Activated CD4-positive, alpha-beta memory T cell treated with anti-CD3 and anti-CD28 coated beads, Interleukin-2, amount 10 ng/mL, durations not matched to agents 7 days and 5 days (primary cell): ENCODE measurements at places on chromosomes 5 and 9. TPM values are rescaled to one million over a fixed set of nuclear protein-coding genes. Genes with fewer than 3 reads are reported as not detected.

- H3K27ac ChIP-seq = no peak overlapping the region
- H3K27me3 ChIP-seq = no peaks in the 10 kb centered on the region
- no peak for DNase-seq
- peaks cover 50% of the 10 kb centered on the region for H3K36me3 ChIP-seq
- no peak overlapping the region for H3K4me3 ChIP-seq
Observed at GRCh38 chr9:123011878-123012528, 21.5 kb upstream of the GPR21 start.

GRCh38 chr9:127746959-127747569 lies 12.0 kb upstream of the TOR2A start:
- peaks cover 71% of the 10 kb centered on the region for H3K36me3 ChIP-seq
- no peak overlapping the region for H3K4me3 ChIP-seq
- no peaks in the 10 kb centered on the region for H3K27me3 ChIP-seq
- peaks cover 5% of the 10 kb centered on the region for H3K4me1 ChIP-seq

DNA sequence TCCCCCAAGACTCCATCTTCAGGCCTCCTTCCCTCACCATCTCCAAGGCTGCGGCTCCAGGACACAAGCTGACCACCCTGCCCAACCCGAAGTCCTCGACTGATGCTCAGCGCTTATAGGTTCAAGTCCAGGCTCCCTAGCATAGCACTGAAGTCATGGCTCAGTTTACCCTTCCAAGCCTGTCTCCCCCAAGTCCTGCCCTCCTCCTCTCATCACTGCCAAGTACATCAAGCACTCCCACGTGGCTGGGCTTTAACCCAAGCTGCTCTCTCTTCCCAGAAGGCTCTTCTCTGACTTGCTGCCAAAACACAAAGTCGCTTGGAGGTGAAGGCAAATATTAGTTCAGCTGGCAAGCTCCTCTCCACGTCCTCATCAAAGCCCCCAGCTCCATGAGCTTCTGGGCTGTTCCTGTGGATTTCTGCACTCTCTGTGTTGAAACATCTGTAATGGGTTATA lies 22.1 kb upstream of the MARCHF6 start:
- DNase-seq = no peak
- no peak overlapping the region for H3K27ac ChIP-seq
- H3K27me3 ChIP-seq = peaks cover 48% of the 10 kb centered on the region
- H3K4me1 ChIP-seq = peaks cover 8% of the 10 kb centered on the region
- H3K36me3 ChIP-seq = no peaks in the 10 kb centered on the region

DNA sequence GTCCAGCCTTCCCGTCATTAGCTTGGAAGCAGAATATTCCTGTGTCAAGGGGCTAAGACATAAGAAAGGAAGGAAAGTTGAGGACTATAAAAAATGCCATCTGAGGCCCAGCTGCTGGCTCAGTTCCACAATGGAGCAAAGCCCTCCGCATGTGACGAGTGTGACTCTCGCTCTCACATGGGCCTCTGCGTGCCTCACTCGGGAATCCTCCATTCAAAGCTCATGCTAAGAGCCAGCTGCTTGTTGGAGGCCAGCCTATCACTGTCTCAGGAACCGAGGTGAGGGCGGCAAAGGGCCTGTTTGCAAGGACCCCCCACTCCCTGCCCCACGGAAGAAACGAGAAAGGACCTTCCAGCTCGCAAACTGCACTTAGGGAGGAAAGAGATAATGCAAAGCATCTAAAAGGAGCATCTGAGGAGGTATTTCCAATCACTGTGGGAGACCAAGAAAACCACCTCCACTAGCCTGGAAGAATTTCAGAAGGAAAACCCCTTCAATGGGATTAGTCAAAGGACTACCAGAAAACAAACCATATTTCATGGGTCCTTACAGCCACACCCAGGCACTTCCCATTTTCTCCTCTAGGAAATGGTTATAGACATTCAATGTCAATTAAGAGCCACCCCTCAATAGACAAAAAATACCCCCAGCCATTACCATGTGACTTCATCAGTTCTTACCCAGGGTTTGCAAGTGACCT lies 95.3 kb downstream of the PRRT1B start:
- no peak for DNase-seq
- H3K27ac ChIP-seq = peak overlapping the region; percentile 61
- H3K4me1 ChIP-seq = peaks cover 60% of the 10 kb centered on the region
- no peaks in the 10 kb centered on the region for H3K27me3 ChIP-seq

- H3K36me3 ChIP-seq = peaks cover 39% of the 10 kb centered on the region
- DNase-seq = no peak
- no peaks in the 10 kb centered on the region for H3K27me3 ChIP-seq
- no peak overlapping the region for H3K4me3 ChIP-seq
- peaks cover 15% of the 10 kb centered on the region for H3K4me1 ChIP-seq
- no peak overlapping the region for H3K27ac ChIP-seq
Observed at GRCh38 chr9:33112094-33112493, 35.6 kb upstream of the SMU1 start.

GRCh38 chr9:92426501-92427145 lies 2.4 kb upstream of the OMD start:
- H3K27ac ChIP-seq = no peak overlapping the region
- no peak overlapping the region for H3K4me3 ChIP-seq
- H3K36me3 ChIP-seq = no peaks in the 10 kb centered on the region
- no peaks in the 10 kb centered on the region for H3K27me3 ChIP-seq

DNA sequence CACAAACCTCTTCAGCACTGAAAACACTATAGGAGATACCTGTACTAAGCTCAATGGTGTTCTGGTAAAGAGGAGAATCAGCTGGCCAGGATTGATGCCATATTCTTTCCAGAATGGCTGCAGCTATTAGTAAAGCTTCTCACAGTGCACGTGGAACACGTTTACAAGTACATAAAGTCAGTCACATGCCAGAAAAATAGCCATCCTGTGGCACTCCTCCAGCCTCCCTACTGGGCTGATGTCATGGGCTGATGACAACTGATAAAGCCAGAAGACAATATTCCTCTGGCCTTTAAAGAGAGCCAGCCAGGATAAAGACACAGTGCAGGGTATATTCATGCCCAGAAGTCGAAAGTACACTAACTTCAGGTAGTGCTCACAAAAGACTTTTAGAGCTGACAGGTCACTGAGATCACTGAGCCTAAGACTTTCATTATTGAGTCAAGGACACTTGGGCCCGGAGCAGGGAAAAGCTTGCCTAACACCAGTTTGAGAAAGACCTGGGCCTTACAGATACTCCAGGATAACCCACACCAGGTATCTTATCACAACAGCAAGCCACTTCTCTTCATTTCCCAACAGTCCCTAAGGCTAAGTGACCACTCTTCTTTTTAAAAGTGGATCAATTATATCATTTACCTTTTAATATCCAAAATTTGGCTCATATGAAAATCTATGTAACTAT lies 29.4 kb downstream of the ABITRAM start:
- no peaks in the 10 kb centered on the region for H3K36me3 ChIP-seq
- H3K4me3 ChIP-seq = no peak overlapping the region
- no peak for DNase-seq
- no peaks in the 10 kb centered on the region for H3K4me1 ChIP-seq

GRCh38 chr9:96615411-96615810 lies 4.2 kb downstream of the CDC14B start:
- H3K36me3 ChIP-seq = no peaks in the 10 kb centered on the region
- H3K4me3 ChIP-seq = no peak overlapping the region
- no peak overlapping the region for H3K27ac ChIP-seq
- peaks cover 4% of the 10 kb centered on the region for H3K4me1 ChIP-seq
- DNase-seq = no peak
- H3K27me3 ChIP-seq = peaks cover 58% of the 10 kb centered on the region

DNA sequence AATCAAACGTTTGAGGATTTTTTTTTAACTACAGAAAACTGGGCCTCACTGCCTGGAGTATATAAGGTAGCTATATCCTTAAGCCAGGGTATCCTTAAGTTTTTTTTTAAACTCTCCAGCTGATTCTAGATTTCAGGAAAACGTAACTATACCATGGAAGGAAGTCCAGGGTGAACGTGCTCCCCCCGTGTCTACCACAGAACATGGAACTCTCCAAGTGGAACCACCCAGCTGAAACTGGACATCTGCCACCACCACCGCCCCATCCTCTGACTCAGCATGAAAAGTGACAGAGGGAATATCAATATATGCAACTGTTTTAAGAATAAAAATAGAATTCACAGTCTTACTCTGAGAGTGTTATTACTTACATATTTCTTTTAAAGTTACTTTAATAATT lies 61.3 kb downstream of the DROSHA start:
- H3K27ac ChIP-seq = no peak overlapping the region
- no peaks in the 10 kb centered on the region for H3K4me1 ChIP-seq
- H3K36me3 ChIP-seq = peaks cover 60% of the 10 kb centered on the region
- DNase-seq = no peak
- H3K4me3 ChIP-seq = no peak overlapping the region

GRCh38 chr5:39116344-39117170 lies 42.4 kb upstream of the RICTOR start:
- no peak for DNase-seq
- no peaks in the 10 kb centered on the region for H3K27me3 ChIP-seq
- H3K4me3 ChIP-seq = no peak overlapping the region
- no peak overlapping the region for H3K27ac ChIP-seq
- peaks cover 27% of the 10 kb centered on the region for H3K4me1 ChIP-seq
- peaks cover 70% of the 10 kb centered on the region for H3K36me3 ChIP-seq

DNA sequence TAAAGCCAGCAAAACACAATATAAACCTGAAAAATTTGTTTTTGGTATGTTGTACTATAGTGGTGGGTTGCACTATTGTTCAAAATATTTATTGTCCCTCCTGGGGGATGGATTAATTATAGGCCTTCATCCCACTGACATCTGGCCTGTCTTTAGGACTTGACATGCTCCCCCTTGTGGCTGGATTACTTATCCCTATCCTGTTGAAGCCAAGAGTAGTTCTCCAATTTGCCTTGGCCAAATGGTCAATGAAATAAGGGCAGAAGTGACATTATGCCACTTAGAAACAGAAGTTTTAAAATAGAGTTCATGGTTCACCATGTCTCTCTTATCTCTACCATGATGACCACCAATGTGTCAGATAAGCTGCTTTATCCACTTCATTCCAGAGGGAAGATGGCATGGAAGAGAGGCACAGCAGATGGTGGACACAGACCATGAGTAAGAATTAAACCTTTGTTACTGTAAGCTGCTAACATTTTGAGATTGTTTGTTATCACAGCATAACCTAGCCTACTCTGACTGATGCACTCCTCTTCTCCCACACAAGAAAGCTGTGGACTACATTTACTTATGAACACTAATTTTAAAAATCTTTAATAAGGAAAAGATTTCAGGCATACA lies 29.2 kb upstream of the ARHGEF28 start:
- no peak for DNase-seq
- no peaks in the 10 kb centered on the region for H3K36me3 ChIP-seq
- no peaks in the 10 kb centered on the region for H3K4me1 ChIP-seq
- no peak overlapping the region for H3K4me3 ChIP-seq
- H3K27ac ChIP-seq = no peak overlapping the region
- peaks cover 10% of the 10 kb centered on the region for H3K27me3 ChIP-seq

DNA sequence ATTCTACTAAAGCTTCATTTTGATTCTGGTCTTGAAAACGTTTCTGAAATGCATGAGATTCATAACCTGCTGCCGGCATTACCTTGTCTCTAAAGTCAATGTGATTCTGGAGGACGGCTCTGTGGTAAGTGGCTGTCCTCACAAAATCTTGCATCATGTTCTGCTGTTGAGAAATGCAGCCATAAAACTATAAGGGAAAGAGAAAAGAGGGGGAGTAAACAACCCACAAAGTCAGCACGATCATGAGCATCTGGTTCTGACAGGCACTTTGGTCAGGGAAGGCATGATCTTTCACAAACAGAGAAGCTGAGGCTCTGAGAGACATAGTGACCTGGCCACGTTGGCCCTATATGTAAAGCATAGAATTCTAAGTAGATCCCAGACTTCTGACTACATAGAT lies 168.9 kb upstream of the PUM3 start:
- no peak overlapping the region for H3K27ac ChIP-seq
- no peak overlapping the region for H3K4me3 ChIP-seq
- H3K4me1 ChIP-seq = no peaks in the 10 kb centered on the region
- no peaks in the 10 kb centered on the region for H3K27me3 ChIP-seq
- DNase-seq = no peak

- no peak overlapping the region for H3K4me3 ChIP-seq
- H3K27me3 ChIP-seq = peaks cover 7% of the 10 kb centered on the region
- DNase-seq = no peak
- H3K27ac ChIP-seq = no peak overlapping the region
- H3K4me1 ChIP-seq = peaks cover 2% of the 10 kb centered on the region
Observed at GRCh38 chr5:174794931-174795672, 70.7 kb downstream of the MSX2 start.

DNA sequence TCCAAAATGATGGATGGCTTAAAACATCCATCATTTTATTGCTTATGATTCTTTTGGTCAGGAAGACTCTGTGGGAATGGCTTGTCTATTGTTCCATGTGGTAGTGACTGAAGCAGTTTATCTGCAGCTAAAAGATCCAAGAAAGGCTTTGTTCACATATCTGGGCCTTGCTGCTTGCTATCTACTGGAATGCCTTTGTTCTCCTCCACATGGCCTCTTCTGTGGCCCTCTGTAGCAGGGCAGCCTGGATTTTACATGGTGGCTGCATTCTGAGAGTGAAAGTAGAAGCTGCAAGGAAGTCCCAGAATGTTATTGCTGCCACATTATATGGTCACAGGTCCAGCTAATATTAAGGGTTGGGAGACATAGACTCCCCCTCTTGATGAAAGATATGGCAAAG lies 35.1 kb downstream of the DMXL1 start:
- DNase-seq = no peak
- no peak overlapping the region for H3K27ac ChIP-seq
- H3K27me3 ChIP-seq = no peaks in the 10 kb centered on the region
- H3K4me3 ChIP-seq = no peak overlapping the region
- no peaks in the 10 kb centered on the region for H3K4me1 ChIP-seq

DNA sequence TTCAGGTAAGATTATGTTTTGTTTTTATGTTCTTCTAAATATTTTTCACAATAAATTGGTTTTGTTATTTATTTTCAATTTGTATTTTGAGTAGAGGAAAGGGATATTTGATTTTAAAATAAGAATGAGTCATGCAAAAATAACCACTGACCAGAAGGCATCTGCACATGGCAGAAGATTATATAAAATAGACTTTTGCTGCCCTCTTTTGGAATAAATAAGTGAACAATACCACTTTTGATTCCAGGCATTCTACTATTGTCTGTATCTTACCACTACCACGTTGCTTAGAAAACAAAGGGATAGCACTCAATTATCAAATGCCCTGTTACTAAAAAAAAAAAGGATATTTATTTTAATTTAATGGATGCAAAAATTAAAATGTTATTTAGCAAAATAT lies 227.3 kb upstream of the ITGA1 start:
- H3K27me3 ChIP-seq = peaks cover 7% of the 10 kb centered on the region
- no peaks in the 10 kb centered on the region for H3K4me1 ChIP-seq
- H3K4me3 ChIP-seq = no peak overlapping the region
- H3K36me3 ChIP-seq = no peaks in the 10 kb centered on the region

SPAG8 gene
- total RNA-seq = 2.2 TPM

DRD1 gene
- total RNA-seq = not detected

AMBP gene
- total RNA-seq = not detected
